ENCODE measurements at places on chromosomes 2 and 18.

DNA sequence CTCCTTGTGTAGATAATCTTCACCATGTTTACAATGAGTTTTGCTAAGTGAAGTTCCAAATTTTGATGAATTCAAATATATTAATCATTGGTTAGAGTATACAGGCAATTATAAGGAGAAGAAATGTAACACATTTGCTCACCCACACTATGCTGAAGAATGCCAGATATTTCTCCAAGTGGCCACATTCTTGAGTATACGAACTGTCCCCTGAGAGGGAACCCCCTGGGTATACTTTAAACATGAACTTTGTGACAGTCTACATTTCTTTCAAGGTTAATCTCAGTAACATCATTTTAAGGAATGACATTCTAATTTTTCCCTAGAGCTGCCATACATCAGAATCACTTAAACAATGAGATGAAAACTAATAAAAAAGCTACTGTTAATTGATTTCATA lies 39.8 kb upstream of the CDKL4 start:
- no peak for DNase-seq

DNA sequence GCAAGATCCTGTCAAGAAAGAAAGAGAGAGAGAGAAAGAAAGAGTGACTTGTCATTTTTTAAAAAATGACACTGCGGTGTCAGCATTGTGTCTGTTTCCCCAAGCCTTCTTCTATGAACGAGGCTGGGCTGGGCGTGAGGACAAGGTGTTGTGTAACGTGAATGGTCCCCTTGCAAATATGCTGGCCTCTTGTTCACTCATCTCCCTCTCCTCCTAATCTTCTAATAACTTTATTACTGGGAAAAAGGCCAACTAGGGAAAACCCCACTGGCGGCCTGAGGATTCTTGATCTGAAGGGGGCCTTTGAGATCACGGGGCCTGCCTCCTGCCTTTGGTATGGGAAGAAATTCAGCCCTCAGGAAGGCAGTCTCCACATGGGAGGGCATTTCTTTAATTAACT lies 163.1 kb downstream of the MIB1 start:
- DNase-seq: no peak

DNA sequence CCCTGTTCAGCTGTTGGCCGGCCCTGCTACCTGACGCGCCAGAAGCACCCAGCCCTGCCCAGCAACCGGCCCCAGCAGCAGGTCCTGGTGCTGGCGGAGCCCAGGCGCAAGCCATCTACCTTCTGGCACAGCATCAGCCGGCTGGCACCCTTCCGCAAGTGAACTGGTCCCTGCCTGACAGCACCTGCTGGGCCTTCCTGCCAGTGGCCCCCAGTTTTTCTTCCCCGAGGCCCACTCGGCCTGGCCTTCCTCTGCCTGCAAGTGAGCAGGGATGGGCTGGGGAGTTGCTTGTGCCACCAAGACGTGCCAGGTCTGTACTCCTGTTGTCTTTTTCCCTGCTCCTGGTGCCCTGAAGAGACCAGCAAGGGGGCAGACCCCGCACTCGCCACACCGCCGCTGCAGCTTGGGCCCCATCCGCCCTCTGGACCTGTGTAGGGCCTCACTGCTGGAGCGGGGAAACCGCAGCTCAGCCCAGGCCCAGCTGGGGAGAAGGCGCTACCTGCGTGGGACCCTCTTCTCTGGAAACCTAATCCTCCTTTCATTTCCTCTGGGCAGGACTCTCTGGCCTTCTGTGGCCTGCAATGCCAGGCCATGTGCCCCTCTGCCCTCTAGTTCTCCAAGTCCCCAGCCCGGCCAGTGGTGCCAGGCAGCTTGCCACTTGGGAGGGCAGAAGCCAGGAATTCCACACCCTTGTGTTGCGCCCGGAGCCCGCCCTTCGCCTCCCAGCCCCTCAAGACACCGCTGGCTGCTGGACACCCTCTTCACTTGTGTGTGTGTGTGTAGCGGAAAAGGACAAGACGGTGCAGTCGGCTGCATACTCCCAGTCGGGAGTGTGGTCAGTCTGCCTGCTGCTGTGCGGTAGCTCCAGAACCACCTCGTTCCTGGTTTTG lies 47.0 kb downstream of the FAM168B start:
- no peak for DNase-seq

GRCh38 chr2:95258271-95258670 lies 16.0 kb upstream of the PROM2 start:
- DNase-seq: no peak

- DNase-seq: no peak
These were observed 26.3 kb downstream of the FOSL2 start for GRCh38 chr2:28419003-28419402.

DNA sequence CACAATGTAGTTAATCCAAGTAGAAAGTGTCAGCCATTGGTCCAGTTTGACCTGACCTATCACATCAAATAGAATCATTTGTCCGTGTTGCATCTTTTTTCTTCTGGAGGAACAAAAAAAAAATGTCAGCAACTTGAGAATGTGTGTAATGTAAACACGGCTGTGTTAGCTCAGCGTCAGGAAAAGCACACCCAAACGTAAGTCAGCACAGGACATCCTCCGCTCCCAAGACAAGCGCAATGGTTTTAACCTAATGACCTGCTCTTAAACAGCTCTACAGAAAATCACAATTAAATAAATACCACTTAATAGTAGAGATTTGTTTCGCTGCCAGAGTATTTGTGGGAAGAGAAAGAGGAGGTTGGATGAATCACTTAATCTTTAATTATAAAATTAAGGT lies 59.4 kb downstream of the OSR1 start:
- DNase-seq: peak; percentile 22

DNA sequence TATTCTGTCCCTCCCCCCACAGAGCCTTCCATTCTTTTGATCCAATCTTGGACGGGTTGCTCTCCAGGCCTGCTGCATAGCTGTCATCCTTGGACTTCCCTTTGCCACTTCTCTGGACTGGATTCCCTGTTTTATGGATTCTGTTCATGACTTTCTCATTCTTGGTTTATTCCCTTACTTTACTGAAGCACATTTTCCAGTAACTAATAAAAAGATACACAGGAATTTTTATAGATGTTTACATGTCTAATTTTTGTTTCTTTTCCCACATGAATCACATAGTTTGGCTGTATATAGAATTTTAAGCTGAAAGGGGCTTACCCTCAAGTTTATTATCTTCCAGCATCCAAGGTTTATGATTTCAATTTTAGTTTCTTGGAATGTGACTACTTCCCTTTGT lies 37.9 kb downstream of the GDF7 start:
- DNase-seq: no peak

DNA sequence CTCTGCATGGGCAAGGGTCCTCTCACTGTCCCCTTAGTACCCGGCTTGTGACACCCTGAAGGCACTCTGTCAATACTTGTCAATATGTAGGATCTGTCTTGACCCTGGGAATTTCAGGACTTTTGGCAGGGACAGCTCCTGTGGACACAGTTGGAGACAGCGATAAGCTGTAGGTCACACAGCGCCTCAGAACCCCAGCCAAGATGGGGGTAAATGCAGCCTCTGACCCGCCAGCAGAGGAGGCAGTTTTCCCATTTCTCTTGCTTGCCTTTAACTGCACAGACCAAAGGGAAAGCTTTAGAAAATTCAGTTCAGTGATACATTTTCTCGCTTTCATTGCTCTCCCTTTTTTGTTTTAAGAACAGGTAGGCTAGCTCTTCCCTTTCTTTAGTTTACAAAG lies 54.8 kb upstream of the KLHL29 start:
- DNase-seq: no peak
